Left renal pelvis (tissue), 4 donors: ENCODE measurements at places on chromosomes 5 and 9. TPM values are rescaled to one million over a fixed set of nuclear protein-coding genes. Genes with fewer than 3 reads are reported as not detected.

DMRT2 gene
- 1.8 TPM for polyA plus RNA-seq

ARHGAP26 gene
- 9.9 TPM for polyA plus RNA-seq

CYLC2 gene
- polyA plus RNA-seq: not detected

CD274 gene
- 1.4 TPM for polyA plus RNA-seq

FAM219A gene
- polyA plus RNA-seq: 13.2 TPM

KIF12 gene
- polyA plus RNA-seq: 155 TPM

CSF1R gene
- polyA plus RNA-seq: 15.4 TPM

MLANA gene
- 0.99 TPM for polyA plus RNA-seq

DNA sequence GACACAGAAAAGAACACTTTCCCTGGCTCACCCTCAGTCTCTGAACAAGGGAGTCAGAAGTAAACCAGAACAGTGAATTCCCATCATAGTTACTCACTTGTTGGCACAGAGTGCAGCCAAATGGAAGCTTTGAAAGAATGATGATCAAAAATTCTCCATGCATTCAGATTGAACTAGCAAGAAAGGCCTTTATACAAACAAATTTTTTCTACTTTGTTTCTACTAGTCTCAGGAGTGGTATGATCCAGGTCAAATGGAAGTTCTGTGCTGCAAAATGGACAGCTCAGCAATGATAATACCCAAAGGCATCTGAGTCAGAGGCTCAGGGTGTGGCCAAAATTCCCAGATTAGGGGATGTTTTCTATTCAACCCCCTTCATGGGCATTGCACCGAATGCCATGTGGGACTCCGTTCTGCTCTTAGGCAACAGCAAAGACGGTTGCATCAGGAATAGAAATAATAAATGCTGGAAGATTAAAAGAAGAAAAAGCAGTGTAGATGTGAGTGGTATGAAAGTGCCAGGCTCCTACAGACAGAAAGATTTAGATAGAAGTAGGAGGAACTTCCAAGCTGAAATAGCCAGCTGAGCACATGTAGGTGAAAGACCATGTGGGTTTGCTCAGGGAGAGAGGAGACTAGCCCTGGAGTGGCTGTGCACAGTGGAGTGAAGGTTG is 24.0 kb upstream of the ASPN start:
- DNase-seq: no peak

- DNase-seq: no peak
Measured at GRCh38 chr5:168312606-168313295, 21.3 kb downstream of the WWC1 start.

GRCh38 chr9:121013911-121014310 is 36.2 kb downstream of the C5 start:
- DNase-seq: no peak

DNA sequence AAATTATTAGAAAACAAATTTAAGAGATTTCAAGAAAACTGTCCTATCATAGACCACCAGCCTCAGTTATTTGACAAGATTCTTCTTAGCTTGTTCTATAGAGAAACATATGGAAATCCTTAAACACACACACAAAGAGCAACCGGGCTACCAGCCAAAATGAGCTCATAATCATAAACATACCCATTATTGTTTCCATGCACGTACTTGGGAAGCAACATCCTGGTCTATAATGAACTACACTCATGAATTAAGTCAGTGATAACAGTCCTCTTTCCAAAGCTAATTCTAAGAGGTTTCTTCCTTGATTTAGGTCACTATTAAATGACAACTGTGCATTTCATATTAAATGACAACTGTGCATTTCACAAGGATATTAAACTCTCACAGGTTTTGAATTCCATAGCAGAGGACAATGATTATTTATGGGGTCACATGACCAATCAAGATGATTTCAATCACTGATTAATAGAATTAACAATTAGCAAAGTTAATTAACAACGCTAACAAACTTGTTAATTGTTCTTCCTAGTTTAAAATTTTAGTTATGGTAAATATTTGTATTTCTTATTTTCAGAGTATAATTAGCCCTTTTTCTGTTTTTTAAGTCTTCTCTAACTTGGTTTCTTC is 77.0 kb downstream of the OXCT1 start:
- DNase-seq: peak; percentile 52

GRCh38 chr9:109117856-109118807 is 1.6 kb downstream of the TMEM245 start:
- no peak for DNase-seq

DNA sequence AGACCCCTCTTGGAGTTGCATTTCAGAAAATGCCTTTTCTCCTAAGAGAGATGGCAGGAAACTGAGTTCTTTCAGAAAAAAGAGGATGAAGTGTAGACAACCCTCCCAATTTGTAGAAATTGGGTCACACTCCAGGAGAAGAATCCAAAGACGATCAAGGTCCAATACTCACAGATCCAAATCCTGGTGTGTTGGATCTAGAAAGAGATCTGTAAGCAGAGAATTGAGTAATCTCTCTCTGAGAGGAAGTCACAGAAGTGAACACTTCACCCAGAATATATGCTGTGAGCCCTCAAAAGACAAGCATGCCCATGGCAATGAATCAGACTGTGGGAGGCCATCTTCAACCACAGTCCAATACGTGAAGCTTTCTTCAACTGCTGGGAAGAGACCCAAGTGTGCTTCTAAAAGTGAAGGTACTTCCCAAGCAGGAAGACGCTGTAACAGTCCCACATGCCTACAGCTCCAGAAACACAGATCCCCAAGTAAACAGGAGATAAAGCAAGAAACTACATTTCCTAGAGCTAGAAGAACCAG is 182.7 kb downstream of the SMC2 start:
- DNase-seq: no peak

DNA sequence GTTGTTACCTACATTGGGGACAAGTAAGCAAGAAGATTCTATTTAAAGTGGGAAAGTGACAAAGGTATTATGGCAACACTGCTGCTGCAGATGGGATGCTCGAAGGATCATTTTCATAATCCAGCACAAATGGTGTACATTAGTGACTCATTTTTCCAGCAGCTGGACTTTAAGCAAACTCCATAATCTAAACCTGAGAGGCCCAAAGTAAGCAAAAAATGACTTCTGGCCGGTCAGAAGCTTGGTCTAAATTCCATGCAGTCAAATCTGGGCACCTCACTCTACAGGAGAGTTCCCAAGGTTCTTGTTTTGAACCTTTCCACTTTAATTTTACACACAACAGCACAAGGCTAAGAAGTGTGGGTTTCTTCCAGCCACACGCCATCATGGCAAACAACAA is 43.6 kb upstream of the TRAF1 start:
- no peak for DNase-seq

DNA sequence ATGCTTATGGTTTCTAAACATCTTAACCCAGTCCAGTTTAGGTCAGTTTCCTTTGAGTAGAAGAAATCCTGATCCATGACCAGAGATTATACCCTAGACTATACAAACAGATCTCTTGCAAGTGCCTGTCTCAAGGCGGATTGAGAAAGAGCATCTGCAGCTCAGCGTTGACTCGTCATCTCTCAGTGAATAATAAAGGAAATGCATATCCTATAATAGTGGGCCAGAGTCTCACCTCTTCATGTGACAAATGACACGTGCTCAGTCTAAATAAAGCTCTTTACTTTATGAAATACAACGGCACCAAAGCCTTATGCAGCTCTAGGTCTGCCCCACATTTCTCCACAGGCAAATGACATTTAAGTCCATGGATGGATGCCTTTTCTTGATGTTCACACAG is 179.4 kb upstream of the NR3C1 start:
- no peak for DNase-seq

DNA sequence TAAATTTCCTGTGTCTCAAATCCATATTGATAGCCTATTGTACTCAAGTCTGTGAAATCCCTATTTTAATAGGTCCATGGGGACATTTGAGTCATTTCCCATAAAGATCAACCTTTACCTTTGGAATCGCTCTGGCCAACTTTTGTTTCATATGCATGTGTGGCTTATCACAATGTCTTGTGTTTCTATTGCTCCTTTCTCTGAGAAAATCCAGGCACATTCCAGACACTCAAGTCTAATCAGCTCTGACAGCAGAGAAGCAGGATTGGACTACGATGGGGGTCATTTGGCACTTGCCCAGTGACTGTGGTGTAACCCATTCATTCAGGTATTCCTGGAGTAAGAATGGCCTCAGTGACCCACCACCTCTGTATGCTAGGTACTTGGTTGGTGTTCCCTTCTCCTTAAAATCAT is 48.4 kb downstream of the ACTBL2 start:
- no peak for DNase-seq

- no peak for DNase-seq
Measured at GRCh38 chr5:119395080-119395836, 39.4 kb downstream of the TNFAIP8 start.

- no peak for DNase-seq
Measured at GRCh38 chr5:5432020-5432707, 9.7 kb downstream of the ICE1 start.

DNA sequence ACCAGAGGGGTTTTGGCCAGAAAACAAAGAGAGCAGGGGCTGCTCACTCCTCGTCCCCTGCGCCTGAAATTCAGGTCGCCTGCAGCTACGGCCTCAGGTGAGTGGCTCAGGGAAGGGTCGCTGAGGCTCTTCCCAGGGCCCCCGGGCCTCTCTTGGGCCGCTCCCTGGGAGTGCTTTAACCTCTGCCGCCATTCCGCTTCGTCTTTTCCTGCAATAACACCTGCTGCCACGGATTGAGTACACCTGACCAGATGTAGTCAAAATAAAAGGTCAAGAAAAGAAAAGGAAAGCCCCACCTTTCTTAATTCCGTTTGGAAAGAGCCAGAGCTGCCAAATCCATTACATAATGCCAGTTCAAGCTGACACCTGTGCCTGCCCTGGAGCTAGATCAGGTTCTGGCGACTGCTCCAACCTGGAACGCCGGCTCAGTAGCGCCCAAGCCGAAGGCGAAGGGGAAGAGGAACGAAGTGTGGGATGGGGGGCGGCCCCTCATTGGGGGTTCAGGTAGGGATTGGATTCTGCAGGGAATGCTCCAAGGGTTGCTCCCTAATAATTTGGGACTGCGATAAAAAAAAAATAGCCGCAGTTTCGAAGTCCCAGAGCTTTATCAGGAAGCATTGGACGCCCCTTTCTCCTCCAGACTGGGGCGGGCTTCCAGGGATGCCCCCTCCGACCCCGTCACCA is 193.9 kb downstream of the MEF2C start:
- no peak for DNase-seq

DNA sequence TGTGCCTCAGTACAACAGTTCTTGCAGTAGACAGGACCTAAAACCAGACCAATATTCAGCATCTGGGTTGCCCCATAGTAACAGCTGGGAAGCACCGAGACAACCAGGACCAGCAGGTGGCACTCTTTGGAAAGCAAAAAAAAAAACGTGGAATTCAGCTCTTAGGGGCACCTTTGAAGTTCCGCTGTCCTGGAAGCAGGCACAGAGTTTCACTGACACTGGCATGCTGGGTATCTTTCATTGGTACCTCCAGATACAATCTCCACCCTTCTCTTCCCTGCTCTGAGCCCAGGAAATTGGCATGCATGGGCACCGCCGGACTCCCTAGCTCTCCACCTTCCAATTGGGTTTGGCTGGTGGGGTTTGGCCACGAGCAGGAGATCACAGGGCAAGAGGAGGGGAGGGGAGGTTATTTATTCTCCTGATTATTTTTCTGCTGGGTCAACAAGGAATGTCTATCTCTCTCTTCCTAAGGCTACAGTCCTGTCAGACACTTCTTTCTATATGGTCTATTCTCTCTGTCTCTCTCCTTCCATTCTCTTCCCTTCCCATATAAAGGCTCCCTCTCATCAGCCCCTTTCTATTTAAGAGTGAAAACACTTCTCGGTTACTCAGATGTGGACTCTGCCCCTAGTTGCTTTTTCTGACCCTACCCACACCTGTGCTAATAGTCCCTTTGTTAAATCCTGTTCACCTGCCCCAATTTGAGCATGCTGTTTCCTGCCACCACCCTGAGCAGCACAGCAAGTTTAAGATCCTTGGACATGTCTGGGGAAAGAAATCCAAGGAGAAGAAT is 1.9 kb upstream of the IDNK start:
- no peak for DNase-seq

GRCh38 chr5:101643794-101644193 is 652.3 kb downstream of the SLCO4C1 start:
- no peak for DNase-seq

DNA sequence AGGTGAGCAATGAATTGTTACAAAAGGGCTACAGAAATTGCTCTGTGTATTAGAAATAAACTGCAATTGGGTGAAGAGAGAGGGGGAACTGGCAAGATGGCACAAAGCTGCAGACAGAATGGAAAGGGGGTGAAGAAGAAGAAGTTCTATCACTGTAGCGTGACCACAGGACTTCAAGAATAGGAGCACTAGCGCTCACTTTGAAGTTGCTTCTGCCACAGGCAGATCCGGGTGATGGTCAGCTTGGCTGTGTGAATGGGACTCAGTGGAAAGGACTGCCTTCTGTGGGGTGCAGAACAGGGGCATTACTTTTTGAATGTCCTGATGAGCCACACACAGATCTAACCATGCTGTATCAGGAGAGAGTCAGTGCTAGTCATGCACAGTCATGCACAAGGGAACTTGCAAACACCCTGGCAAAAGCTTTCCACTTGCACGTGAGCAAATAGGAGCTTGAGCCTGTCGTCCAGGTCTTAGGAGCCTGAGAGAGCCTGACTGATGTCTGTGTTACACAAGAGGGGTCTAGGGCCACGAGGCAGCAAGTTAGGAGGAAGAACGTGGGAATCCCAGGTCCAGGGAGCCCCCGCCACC is 16.3 kb downstream of the IL5 start:
- no peak for DNase-seq

- no peak for DNase-seq
Measured at GRCh38 chr5:65010841-65011240, 242.1 kb downstream of the CWC27 start.

- DNase-seq: no peak
Measured at GRCh38 chr5:91423871-91424270, 40.8 kb upstream of the ARRDC3 start.

- DNase-seq: no peak
Measured at GRCh38 chr5:119370486-119370885, 14.7 kb downstream of the TNFAIP8 start.

GRCh38 chr5:93191035-93191817 is 389.8 kb downstream of the NR2F1-AS1 start:
- no peak for DNase-seq

DNA sequence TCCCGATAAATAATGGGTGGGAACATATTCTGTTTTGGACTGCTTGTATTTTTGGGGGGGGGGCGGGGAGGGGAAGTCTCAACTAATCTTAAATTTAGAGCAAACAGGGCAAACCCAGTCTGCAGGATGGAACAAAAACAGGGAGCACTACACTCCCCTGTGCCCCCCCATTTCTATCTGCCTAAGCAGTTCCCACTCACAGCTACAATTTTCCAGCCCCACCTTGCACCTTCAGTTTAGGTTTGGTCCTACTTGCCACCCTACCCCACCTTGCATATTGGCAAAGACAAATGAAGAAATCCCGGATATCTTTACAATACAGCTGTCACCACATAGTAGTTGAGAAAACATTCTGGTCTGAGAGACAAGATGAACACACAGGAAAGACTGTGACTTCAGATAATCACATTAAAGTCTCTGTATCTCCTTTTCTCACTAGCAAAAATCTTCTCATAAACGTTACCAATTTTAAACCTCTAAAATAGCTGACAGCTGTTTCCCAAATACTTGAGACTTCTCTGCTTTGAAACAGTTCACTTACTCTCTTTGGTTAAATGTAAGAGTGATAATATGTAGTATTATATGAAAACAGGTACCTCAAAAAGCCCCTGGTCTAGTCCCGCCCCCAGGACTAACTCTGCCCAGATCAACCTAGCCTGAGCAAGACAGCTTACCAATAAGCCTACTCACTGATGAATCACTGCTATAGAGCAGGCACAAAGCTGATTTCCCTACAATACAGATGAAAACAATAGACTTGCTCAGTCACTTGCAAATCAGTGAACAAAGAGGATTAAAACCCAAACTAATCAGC is 5.2 kb upstream of the RAPGEF6 start:
- no peak for DNase-seq

GRCh38 chr9:33748633-33749304 is 46.6 kb upstream of the PRSS3 start:
- no peak for DNase-seq
